ENCODE measurements at places on chromosomes 5 and 9. TPM values are rescaled to one million over a fixed set of nuclear protein-coding genes. Genes with fewer than 3 reads are reported as not detected.

GRCh38 chr9:84940294-84940693, 270.8 kb downstream of the NTRK2 start:
- DNase-seq = no peak

DNA sequence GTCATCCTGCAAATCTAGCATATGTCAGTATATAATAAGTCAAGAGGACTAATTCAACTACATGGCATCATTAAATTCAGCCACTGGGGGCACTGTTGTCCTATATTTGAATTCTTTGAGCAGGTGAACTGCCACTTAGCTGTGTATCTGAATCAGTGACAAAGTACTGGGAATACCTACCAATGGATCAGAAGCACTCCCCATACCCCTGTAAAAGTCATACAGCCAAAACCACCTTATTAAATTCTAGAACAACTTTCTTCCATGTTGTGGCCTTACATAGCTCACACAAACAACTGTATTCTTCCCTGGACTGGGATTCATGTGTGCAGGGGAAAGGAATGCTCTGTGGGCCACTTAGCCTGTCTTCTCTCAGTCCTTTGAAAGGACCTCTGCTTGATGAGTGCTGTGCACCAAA, 57.4 kb upstream of the PLPP6 start:
- DNase-seq = peak; percentile 90

- DNase-seq = no peak
Observed at GRCh38 chr5:68521776-68522175, 306.2 kb downstream of the PIK3R1 start.

The PPP3R2 gene
- total RNA-seq = not detected

- DNase-seq = no peak
Observed at GRCh38 chr9:130209422-130209821, 37.2 kb downstream of the NCS1 start.

DNA sequence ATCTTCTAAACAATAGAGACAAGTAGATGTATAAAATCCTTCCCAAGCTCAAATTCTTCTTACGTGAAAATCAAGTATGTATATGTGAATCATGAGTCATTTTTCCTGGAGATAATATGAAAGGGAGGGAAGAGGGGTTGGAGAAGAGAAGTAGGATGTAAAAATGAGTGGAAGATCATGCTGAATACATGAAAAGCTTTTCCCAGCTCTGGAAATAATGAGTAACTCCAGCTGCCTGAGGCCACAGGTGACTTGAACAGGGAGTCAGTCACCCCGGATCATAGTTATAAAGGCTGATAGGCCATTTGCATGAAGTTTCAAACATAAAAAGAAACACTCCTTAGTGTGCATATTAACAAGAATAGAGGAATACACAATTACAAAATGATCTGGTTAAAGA, 486.7 kb downstream of the EFNA5 start:
- no peak for DNase-seq

- no peak for DNase-seq
Observed at GRCh38 chr5:148864113-148864841, 37.9 kb downstream of the ADRB2 start.

The REEP2 gene
- 26.9 TPM for total RNA-seq

- peak; percentile 80 for DNase-seq
Observed at GRCh38 chr5:173973616-173973969, 15.4 kb upstream of the C5orf47 start.

- no peak for DNase-seq
Observed at GRCh38 chr9:20178197-20178596, 389.4 kb upstream of the SLC24A2 start.

GRCh38 chr5:125450771-125451170, 704.3 kb upstream of the ZNF608 start:
- DNase-seq = no peak

The TTC16 gene
- total RNA-seq = not detected

- DNase-seq = no peak
Observed at GRCh38 chr9:120464176-120464886, 115.6 kb downstream of the CDK5RAP2 start.

The LMX1B gene
- total RNA-seq = 9.1 TPM

The C5orf63 gene
- 0.49 TPM for total RNA-seq

The LCN9 gene
- total RNA-seq = 0.46 TPM

DNA sequence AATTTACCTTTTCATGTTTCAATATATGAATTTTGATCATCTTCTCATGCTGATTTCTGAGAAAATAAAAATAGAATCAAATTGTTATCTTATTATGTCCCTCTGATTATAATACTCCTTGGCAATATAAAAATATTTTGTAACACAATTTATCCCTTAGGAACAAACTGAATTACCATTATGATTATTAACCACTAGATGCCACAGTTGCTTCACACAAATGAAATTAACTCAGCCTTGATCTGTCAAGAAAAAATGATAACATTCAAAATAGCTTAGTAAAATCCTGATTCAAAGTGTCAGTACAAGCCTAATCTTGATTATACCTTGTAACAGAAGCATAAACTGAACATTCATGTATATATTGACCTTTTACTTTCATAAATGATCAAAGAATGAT, 4.8 kb upstream of the CHSY3 start:
- DNase-seq = no peak

DNA sequence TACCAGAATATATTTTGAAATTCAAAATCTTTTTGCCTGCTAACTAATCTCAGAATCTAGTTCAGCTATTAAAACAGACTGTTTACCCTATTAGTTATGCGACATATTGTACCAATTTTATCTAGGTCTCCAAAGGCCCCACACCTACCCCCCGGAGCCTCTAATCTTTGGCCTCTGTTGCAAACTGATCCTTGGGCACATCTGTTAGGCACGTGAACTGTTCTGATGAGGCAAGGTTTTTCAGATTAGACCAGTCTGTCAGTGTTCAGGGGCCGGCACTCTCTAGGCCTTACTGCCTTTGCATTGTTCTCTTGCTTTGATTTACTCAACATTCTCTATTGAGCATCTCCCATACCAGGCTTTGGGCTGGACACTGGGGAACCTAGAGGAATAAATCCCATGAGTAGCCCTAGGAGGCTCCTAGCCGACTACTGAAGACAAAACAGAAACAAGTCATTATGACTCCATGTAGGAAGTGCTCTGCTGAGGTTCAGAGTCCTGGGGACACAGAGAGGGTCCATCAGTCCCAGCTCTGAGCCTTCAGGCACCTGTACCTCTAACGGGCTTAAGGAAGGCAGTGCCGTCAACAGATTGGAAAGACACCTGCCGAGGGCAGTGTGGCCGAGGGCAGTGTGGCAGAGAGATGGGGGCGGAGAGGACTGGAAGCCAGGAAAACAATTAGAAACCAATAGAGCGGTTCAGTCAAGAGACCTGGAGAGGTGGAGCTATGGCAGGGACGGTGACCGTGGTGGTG, 245.1 kb downstream of the AOPEP start:
- DNase-seq = no peak

- no peak for DNase-seq
Observed at GRCh38 chr5:32193591-32193990, 19.5 kb upstream of the GOLPH3 start.

- DNase-seq = no peak
Observed at GRCh38 chr5:137758715-137759306, 4.6 kb upstream of the HNRNPA0 start.

DNA sequence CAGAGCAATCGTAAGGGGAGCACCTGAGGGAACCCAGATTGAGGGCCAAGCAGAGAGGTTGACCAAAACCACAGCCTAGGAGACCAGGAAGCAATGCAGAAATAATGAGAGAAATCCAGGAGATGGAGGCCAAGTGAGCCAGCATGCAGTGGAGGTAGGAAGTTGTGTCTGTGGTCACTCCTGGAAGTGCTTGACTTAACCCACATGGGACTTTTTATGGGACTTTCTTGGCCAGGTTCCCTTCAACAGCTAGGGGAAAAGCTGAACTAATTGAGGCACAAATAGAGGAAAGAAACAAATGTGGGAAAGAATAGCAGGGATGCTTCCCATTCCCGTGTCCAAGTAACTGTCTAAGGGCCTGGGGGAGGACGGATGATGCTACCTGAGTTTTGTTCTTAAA, 293.2 kb upstream of the CLINT1 start:
- DNase-seq = no peak

- DNase-seq = no peak
Observed at GRCh38 chr5:167530548-167530947, 760.9 kb upstream of the WWC1 start.

The SIT1 gene
- not detected for total RNA-seq

The TAF1L gene
- not detected for total RNA-seq

DNA sequence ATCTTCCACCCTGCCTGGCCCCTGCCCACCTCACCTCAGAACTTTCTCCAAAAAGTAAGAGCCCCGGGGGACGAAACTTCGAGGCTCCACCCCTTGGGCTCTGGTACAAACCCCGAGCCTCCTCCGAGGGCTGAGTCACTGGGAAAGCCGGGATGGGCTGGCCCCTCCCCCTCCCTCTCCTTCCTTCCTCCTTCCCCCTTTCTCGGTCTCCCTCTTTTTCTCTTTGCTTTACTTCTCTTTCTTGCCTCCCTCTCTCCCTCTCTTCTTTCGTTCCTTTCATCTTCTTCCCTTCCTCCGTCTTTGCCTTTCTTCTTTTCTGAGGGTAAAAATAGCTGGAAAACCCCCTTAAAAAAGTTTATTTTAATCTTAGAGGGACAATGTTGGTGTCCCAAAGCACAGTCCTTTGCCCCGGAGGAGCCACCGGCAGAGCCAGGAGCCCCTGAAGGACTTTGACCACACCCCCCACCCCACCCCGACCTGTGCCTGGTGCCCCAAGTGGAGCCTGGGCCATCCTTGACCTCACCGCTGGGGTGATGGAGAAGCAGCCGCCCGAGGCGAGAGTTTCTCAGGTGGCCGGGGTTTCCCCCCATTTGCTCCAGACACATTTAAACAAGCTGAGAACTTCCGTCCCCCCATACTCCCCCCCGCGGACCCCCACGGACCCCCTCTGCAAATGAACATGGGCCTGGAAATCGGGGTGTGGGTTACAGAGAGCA, 5.7 kb upstream of the NOTCH1 start:
- peak; percentile 86 for DNase-seq

- peak; percentile 46 for DNase-seq
Observed at GRCh38 chr9:74951107-74951720, 1.5 kb downstream of the C9orf40 start.

- no peak for DNase-seq
Observed at GRCh38 chr5:152056931-152057330, 132.3 kb upstream of the GLRA1 start.

The C9 gene
- not detected for total RNA-seq

- peak; percentile 47 for DNase-seq
Observed at GRCh38 chr9:93864032-93864431, 91.1 kb downstream of the BARX1 start.

- peak; percentile 73 for DNase-seq
Observed at GRCh38 chr9:128558431-128559310, 6.3 kb downstream of the SPTAN1 start.

DNA sequence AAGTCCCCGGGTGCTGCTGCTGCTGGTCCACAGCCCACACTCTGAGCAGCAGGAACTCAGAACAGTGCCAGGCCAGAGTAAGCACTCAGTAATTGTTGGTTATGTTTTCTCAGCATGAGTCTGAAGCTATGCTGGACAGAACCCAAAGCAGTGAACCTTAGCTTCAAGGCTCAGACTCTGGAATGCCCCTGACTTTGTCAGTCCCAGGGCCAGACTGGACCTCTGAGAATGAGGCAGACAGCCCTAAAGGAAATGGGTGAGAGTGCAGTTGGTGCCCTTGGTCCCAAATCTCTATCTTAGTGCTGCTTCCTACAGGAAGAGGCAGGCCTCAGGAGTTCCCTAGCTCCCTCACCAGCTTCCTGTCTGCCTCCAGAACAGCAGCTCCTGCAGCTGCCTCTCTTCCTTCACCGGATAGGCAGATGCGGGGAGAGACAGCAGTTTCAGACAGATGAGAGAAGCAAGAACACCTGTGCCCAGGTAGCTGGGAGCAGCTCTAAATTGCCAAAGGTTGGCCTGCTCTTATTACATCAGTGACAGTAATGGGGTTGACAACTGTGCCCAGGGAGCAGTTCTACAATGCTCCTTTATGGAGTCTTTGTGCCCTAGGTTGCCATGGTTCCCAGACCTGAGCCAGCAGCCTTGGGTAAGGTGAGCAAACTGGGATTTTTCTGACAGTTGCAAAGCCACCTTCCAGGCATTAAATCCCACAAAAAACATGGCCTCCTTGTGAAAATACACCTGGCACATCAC, 82.2 kb upstream of the CXCL14 start:
- no peak for DNase-seq

DNA sequence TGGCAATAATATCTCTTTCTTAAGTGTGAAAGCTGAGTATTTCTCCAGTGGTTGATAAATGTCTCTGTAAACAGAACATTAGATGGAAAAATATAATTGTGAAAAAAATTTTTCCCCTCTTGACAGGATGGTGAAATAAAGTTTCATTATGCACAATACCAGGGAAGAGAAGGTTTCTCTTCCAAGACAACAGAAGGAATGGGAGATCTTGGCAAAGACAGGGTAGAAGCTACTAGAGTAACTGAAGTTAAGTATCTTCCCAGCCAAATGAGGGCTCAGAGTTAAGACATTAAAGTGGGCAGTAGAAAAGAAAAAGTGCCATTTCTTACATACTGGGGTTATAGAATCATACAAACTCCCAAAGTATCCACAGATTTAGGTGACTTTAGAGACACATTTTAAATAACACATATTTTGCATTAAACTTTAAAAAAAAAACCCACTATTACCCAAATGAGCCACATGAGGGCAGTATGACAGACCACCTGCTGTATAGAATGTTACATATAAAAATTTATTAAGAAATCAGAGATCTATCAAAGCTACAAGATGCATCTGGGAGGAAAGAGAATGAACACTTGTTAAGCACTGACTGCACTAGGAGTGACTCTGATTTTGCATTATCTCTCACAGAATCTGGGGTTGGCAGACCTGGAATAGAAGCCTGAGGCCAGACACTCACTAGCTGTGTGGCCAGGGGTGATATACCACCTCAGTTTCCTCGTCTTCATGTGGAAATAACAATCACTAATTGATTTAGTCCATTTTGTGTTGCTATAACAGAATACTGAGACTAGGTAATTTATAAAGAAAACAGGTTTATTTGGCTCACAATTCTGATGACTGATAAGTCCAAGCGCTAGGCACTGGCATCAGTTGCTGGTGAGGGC, 98.5 kb downstream of the ARSB start:
- no peak for DNase-seq
